NCI-H446 (cell line): ENCODE measurements at places on chromosomes 12 and 14.

DNA sequence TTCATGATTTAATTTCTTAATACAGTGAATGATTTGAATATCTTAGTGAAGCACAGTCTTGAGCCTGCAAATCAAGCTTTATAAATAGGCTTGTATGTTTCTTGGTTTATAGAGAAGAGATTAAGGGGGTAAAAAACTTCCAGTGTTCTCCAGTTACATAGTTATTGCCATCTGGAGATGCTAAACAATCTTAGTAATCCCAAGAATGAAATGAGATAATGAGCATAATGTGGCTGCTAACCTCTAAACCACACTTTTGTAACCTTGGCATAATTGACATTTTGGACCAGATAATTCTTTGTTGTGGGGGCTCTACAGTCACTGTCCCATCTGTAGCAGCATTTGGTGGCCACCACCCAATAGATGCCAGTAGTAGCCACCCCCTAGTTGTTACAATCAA lies 316.8 kb downstream of the CCDC91 start:
- DNase-seq: no peak

DNA sequence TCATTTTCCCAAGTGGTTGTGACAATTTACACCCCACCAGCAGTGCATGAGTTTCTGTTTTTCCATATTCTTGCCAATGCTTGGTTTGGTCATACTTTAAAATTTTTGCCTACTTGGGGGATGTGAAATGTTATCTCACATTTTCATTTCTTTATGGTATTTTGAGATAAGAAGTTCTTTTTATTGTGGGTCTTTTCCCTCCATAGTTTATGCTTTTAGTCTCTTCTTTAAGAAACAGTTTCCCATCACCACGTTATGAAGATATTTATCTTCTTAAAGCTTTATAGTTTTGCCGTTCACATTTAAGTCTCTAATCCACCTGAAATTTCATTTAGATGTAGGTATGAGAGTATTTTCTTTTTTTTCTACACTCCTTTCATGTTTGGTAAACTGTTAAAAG lies 95.7 kb downstream of the PPM1A start:
- DNase-seq: no peak

GRCh38 chr14:56796259-56796658 lies 14.0 kb downstream of the OTX2 start:
- no peak for DNase-seq

DNA sequence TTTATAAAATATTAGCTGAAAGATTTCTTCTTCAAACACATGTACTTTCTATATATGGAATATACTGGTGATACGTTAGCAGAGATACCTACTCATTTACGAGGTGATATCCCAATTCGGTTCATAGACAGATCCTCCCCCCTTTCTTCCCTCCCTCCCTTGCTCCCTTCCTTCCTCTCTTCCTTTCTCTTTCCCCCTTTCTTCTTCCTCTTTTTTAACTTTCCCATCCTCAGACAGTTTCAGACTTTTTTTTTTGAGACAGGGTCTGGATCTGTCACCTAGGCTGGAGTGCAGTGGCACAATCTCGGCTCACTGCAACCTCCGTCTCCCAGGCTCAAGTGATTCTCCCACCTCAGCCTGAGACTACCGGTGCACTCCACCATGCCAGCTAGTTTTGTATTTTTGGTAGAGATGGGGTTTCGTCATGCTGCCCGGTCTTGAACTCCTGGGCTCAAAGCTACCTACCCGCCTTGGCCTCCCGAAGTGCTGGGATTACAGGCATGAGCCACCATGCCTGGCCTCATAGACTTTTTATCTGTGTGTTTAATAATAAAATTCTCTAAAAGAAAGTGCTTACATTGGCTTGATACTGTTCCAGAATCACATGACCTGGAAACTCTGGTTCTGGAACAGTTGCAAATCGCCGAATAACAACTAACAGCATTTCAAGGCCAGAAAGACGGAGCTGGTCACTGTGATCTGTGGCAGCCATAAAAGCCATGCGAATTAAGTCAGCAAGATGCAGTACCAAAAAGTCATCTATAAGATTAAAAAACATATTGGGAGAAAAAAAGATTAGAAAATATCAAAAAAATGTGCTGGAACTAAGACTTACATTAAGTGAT lies 99.2 kb downstream of the HEATR5A start:
- DNase-seq: no peak

GRCh38 chr14:81668626-81669274 lies 135.1 kb upstream of the SEL1L start:
- DNase-seq: no peak

DNA sequence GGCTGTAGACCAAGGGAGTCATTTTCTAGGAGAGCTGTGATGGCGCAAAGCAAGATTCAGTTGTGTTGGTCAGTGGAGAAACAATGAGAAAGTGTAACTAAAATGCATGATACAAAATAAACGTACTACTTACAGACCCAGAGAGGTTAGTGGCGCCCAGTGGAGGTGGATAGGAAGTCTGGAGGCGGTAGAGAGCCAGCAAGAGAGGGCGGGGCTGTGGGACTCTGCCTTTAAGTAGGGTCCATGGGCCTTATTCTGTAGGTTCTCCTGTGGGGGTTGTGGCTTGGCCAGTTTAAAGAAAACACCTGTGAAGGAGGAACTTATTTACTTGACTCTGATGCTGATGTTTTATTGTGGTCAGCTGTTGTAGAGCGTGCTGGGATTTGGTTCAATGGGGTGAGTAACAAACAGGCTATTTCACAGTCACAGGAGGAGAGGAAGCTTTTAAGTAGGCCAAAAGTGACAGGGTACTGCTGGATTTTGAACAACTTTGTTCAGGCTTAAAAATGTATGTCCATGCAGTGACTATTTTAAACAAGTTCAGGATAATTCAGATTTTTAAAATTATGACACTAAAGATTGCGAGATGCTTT lies 1097.7 kb downstream of the TMTC2 start:
- DNase-seq: no peak
